ENCODE measurements at places on chromosomes 13 and 19.

GRCh38 chr19:5112681-5113575 lies 144.0 kb downstream of the KDM4B start:
- DNase-seq = no peak

GRCh38 chr13:73107970-73108369 lies 49.2 kb downstream of the KLF5 start:
- DNase-seq = no peak

DNA sequence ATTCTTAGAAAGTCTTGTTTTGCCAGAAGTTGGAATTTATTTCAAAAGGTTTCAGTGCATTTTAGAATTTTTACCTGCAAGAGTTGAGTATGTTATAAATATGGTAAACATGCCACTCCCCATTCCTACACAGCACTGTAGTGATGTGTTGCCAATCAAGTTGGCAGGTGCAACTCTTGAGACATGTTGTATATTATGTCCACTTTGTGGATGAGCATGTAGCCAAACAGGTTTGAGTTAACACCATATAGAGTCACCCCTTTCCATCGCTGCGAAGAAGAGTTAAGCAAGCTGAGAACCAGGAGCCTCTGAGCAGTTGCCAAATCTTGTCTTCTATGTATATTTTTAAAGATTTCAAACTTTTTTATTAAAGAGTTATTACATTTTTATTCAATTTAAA lies 359.8 kb downstream of the LMO7 start:
- DNase-seq = no peak

GRCh38 chr13:40083841-40084240 lies 428.4 kb downstream of the COG6 start:
- no peak for DNase-seq

GRCh38 chr19:12052497-12053169 lies at the start of gene ZNF878:
ZNF878 (minus strand) TSS chr19:12052961; CDS start chr19:12052801, 160 bp downstream.
- DNase-seq = no peak

Data from stimulated activated CD4-positive, alpha-beta T cell treated with anti-CD3 and anti-CD28 coated beads, Interleukin-1b, Interleukin-23, amount 100 ng/mL, for 1 hour (primary cell).